ENCODE measurements at places on chromosomes 2 and 18. TPM values are rescaled to one million over a fixed set of nuclear protein-coding genes. Genes with fewer than 3 reads are reported as not detected.

GRCh38 chr18:67072791-67073190, 443.7 kb downstream of the DSEL start:
- no peak for DNase-seq

- peak; percentile 92 for DNase-seq
Observed at GRCh38 chr2:96907115-96908041, 37.5 kb upstream of the SEMA4C start.

The CCBE1 gene
- total RNA-seq, result 0.99 TPM

The TPO gene
- total RNA-seq, result 0.06 TPM

DNA sequence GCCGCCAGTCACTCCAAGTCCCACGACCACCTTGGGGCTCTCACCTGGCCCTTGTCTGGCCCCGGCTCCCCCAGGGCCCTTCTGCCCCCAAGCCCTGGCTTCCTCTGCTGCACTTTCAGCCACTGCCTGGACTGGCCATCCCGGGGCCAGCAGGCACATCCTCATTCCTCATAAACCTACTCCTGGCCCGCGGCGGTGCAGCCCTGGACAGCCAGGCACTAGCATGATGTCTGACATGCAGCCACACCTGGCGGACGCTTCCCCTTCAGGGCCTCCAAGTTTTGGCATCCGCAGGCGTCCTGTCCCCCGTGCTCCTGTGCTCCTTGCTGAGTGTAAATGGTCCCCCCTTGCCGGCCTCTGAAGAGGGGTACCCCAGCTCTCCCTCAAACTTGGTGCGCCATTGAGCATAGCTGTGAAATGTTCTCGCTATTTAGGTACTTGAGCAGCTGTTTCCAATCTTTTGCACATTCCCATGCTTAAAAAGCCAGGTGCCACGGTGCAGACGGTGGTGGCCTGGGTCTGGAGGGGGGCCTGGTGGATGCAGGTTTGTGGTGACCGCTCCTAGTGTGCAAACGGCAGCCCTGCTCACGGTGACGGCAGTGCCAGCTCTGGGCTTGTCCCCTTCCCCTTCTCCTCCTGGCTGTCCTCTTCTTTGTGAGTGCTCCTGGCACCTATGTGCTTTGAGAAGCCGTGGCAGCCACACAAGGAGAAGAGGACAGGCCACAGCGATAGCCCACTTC, 123.8 kb downstream of the MBP start:
- no peak for DNase-seq

DNA sequence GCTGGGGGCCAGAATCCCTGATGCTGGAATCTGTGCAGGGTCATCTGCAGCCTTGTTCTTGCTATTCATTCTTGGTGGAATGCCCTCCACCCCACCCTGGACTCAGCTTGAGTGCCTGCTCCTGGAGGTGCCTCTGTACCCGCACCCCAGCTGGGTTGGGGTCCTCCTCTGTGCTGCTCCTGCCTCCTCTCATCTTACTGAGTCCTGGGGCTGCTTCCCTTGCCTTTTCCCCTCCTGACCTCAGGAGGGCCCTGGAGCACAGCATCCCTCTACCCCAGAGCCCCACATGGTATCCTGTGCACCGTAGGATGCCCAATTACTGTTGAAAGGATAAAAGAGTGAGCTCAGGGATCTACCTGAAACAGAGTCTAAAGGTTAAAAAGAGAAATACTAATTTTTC, 81.6 kb downstream of the CIB4 start:
- DNase-seq, result no peak

DNA sequence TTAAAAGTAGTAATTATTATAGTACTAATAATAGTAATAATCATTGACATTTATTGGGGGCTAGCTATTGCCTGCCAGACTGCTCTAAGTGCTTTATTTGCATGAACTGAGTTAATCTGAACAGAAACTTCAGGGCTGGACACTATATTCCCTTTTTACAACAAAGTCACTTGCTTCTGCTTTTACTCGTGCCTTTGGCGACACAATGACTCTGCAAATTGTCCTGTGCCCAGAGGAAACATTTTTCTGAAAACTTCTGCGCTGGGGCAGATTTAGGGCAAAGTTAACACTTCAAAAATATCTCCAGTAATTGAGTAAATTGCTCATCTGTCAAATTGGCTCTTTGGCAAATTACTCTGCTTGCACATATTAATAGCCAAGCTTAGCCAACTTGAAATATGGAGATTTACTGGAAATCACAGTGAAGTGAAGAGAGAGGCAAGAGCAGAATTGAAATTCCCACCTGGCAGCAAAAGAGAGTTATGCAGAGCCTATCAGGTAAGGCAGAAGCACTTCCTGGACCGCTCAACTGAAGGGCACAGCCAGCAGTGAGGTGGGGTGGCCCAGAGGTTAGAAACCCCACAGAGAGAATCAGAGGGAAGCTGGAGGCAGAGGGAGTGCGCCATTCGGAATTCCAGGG, 36.3 kb downstream of the BMP10 start:
- no peak for DNase-seq

DNA sequence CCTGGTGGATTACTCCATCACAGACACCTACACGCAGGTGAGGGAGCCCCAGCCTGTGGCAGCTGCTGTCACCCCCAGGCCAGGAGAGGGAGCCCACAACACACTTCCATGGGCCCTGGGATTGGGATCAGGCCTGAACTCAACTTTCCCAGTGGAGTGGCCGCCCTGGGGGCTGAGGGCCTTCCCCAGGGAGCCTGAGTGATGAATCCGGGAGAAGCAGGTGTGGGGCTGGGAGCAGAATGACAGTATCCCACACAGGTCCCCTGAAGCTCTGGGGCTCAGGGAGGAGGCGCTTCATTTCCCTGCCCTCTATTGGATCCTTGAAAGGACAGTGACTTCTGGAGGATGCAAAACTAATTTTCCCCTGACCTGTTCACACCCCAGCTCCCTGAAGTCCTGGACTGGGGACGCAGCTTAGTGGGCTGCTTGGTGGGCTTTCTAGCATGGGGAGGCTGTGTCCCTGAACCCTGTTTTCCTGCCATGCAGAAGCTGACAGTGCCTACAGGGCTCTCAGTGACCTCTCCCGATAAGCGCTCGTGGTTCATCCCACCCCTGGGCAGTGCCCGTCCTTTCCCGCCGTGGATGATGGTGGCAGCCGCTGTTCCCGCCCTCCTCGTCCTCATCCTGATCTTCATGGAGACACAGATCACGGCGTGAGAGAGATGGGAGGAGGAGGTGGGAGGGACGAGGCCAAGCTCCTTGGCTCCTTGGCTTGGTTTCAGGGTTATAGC, 11.0 kb downstream of the SLC4A3 start:
- no peak for DNase-seq

GRCh38 chr18:25446972-25447371, 95.0 kb upstream of the ZNF521 start:
- no peak for DNase-seq

- DNase-seq, result no peak
Observed at GRCh38 chr2:35821675-35822074, 533.9 kb upstream of the CRIM1 start.

The ENOSF1 gene
- 48.3 TPM for total RNA-seq

Measured in spinal cord (tissue), 10 donors.